ENCODE measurements at places on chromosomes 16 and 17.

DNA sequence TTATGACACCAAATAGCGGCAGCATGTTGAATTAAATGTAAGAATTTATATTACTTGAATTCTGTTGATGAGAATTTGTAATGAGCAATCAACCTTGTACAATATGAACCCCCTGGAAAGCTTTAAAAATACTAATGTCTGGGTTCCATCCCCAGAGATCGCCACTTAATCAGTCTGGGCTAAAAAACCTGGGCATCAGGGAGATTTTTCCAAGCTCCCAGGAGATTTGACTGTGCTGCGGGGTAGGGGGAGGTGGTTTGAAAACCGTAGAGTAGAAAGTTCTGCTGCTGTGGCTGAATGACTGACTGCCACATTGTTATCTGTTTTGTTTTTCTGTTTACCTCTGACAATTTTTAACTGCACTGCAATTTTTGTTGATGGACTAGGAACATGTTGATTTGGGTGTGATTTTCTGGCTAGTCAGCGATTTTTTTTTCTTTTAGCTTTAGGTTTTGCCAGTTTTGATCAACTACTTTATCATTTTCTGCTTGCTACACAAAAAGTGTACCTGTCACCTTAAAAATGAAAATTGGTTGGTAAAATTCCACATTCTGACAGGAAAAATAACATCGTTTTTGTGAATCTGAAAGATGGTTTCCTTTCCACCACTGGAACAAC is 79.3 kb downstream of the PCTP start:
- DNase-seq = no peak

GRCh38 chr16:19377864-19378263 is 39.8 kb upstream of the TMC5 start:
- DNase-seq = no peak

- DNase-seq = no peak
Measured at GRCh38 chr17:13563866-13564265, 37.9 kb downstream of the HS3ST3A1 start.

GRCh38 chr17:67546578-67547527 is 169.8 kb downstream of the PITPNC1 start:
- no peak for DNase-seq

- peak; percentile 5 for DNase-seq
Measured at GRCh38 chr16:3514621-3515020, 13.8 kb downstream of the CLUAP1 start.

- no peak for DNase-seq
Measured at GRCh38 chr16:2415085-2415484, 14.2 kb upstream of the CCNF start.

All from AG09319 (cell line).